Activated naive CD8-positive, alpha-beta T cell treated with anti-CD3 and anti-CD28 coated beads for 36 hours (primary cell): ENCODE measurements at places on chromosomes 2 and 18.
A peak's percentile ranks its signal among the peaks of the same experiment; 100 is the strongest.

- DNase-seq: no peak
These were observed 86.7 kb downstream of the LONRF2 start for GRCh38 chr2:100235581-100235980.

DNA sequence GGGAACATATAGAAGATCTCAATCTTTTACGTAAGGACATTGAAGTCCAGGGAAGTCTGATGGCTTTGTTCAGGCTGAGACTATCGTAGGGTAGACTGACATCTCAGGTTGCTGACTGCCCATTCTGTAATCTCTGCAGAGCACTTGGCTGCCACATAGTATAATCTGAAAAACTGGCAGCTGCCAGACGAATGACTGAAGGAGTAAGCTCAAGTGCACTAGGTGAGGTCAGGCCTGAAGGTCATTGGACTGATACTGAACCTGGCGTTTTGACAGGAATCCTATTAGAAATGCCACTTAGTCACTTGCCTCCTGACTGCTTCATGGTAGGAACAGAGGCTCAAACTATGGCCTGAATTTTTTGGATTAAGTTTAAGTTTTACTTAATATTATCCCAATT is 23.5 kb downstream of the GPD2 start:
- DNase-seq: no peak

DNA sequence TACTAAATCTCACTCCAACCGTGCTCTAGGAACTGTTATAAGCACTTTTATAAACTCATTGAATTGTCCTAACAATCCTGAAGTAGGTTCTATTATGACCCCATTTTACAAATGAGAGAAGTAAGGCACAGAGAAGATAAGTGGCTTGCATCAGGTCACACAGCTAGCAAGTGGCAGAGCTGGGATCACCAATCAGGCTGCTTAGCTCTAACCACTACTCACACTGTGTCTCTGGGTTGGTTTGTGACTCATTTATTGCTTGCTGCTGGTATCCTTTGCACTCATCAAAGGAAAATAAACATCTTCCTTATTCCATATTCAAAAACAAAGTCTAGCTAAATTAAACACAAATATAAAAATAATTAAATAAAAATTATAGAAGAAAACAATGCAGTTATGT is 42.5 kb upstream of the IL1R2 start:
- DNase-seq: no peak

GRCh38 chr18:41513438-41513837 is 441.6 kb upstream of the PIK3C3 start:
- DNase-seq: no peak

DNA sequence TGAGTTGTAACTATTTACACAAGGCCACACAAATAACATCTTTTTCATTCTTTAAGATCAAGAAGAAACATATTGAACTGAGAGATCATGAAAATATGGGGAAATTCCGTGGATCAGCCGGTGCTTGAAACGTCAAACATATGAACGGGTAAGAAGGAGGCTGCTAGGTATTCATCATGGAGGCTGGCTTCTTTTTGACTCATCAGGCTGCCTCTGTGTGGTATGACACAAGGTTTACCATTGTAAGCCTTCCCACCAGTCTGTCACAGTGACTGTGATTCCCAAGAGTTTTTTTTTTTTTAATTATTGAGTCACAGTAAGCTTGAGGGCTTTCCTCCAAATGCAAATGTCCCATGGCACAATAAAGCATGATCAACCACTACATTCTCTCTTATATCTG is 506.9 kb downstream of the BCL11A start:
- DNase-seq: no peak

GRCh38 chr2:216857131-216857550 is 2.7 kb downstream of the TNP1 start:
- peak; percentile 18 for DNase-seq

GRCh38 chr2:70440621-70441020 is 113.0 kb downstream of the TGFA start:
- DNase-seq: peak; percentile 29

DNA sequence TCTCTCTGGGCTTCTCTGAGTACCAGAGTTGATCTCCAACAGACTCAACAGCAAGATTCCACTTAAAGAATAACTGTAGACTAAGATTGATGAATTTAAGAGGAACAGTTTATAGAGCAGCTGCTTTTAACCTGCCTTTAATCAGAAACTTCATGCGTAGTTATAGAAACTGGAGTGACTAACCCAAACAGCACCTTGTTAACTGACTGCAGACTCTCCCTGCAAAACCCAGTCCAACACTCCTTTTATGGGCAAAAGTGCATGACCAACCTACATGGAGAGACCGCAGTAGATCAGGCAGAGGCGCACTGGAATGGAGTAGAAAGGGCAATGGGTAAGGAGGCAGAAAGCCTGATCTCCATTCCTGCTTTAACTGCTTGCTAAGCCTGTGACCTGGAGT is 110.6 kb downstream of the NRP2 start:
- DNase-seq: no peak

DNA sequence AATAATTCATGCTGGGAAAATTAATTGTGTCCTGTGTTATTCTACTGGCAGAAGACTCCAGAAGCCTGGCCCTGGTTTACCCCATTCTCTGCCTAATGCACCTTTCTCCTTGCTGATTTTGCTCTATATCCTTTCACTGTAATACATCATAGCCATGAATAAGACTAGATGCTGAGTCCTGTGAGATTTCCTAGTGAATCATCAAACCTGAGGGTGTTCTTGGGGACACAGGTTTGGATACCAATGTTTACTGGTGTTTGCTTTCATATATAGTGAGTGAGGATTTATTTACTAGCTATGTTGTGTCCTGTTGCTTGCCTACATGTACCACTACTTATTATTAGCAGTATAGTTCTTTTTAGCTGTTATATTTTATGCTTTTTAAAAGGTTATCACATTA is 6.5 kb downstream of the METTL5 start:
- DNase-seq: no peak

- no peak for DNase-seq
These were observed 32.3 kb downstream of the PLB1 start for GRCh38 chr2:28528206-28528605.

DNA sequence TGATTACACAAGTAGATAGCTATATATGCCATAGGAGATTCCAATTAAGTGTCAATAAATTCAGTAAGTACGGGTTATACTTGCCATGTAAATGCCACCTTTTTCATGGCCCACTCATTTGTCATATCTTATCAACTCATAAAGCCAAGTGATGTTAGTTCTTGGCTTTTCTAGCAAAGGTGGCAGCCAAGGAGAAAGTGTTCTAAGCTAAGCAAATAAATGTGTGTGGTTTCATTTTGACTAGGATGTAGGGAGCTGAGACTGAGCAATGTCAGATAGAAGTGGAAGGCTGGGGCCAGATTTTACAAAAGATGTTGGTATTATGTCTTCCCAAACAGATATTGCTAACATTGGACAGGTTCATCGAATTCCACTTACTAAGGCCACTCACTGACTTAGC is 952.0 kb downstream of the SLC4A3 start:
- no peak for DNase-seq

GRCh38 chr18:43869451-43870008 is 592.2 kb upstream of the SYT4 start:
- DNase-seq: no peak

GRCh38 chr2:113157897-113158753 is 15.6 kb upstream of the PSD4 start:
- DNase-seq: no peak

- no peak for DNase-seq
These were observed 70.3 kb upstream of the ZSWIM2 start for GRCh38 chr2:186919296-186919695.

DNA sequence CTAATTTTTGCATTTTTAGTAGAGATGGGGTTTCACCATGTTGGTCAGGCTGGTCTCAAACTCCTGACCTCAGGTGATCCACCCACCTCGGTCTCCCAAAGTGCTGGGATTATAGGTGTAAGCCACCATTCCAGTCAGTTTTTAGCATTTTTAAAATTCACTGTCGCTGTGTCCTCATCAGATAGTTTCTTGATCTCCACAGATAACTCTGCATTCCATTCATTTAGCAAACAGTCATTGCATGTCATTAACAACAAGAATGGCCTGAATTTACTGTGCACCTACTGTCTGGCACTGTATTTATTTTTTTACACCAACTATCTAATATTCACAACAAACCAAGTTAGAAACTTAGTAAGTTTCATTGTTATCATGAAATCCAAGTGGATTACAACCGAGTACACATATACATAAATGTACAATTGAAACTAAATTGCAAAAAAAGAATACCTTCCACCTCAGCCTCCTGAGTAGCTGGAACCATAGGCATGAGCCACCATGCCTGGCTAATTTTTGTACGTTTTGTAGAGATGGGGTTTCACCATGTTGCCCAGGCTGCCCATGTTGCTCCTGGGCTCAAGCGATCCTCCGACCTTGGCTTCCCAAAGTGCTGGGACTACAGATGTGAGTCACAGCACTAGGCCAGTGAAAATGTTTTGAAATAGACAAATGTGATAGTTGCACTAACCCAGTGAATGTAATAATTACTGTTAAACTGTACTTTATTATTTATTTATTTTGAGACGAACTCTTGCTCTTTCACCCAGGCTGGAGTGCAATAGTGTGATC is 4.3 kb downstream of the MCEE start:
- no peak for DNase-seq

DNA sequence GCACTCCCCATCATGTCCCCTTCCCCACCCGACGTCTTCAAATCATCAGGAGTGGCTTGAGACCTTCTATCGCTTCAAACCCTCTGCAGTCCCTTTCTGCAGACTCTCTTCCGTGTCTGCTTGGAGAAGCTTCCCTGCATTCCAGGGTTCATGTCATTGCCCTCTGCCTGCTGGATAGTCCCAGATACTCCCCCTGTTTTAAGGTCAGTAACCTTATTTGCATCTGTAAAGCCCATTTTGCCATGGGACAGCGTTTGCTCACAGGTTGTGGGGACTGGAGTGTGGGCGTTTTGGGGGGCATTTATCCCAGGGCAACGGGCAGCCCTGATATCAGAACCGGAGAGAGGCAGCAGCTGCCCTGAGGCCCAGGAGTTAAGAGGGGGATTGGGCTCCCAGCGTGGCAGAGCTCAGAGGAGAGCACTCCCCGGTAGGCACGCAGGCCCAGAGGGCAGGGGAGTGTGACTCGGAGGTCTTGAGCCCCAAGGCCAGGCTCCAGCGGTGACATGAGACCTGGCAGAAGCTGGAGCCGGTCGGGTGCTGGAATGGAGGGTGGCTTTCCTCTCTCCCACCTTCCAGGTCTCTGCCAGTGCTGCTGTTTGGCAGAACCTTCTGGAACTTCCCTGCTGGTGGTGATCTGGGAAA is 73.8 kb downstream of the RTP5 start:
- DNase-seq: no peak

DNA sequence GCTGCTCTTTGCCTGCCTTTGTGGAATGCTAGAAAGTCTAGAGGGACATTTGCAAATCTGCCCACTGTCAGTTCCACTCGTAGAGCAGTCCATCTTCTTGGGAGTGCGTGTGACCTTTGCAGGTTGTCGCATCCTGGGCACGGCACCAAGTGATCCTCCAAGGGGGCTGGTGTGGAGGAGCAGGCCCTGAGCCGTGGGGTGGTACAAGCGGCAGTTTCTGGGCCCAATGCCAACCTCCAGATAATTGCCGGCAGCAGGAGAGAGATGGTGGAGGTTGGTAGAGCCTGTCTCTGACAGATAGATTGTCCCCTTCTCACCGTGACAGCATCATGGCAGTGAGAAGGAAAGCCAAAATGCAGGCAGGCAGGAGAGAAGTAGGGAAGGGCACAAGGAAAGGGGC is 150.7 kb upstream of the SLC14A2 start:
- no peak for DNase-seq

DNA sequence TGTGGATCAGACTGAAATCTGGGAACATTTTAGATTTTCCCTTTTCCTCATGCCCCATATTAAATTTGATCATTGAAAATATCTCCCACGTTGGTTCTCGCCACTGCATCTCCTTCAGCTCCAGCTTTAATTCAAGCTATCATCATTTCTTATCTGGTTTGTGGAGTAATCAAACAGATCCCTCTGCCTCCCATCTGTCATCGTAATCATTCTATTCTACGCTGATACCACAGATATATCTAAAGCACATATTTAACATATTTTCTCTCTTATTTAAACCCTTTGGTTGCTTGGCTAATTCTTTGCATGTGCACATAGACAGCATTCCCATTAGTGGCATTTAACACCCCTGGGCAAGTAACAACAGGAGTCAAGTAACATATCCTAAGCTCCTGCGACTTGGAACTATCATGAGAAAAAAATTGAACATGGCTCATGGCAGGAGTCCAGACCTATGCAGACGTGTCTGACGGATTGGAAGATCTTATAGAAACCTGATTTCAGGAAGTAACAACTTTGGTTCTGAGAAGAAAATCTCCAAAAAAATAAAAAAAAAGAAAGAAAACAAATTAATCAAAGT is 158.8 kb upstream of the KYNU start:
- DNase-seq: no peak

DNA sequence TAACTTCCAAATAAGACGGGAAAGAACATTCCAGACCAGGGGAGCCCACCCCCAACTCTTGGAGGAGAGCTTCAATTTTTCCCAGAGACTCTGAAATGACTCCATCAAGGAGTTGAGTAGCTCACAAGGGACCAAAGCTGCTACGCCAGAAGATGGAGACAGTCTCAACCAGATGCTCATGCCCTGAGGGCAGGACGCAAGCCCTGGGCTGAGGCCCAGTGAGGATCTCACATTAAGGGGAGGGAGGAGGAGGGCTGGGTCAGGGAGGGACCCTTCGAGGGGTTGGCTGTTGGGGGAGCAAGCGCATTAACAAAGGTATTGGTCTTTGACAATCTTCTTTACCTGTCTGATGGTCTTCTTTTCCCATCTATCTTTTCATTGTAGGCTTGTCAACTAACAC is 141.3 kb upstream of the SLC1A4 start:
- no peak for DNase-seq

DNA sequence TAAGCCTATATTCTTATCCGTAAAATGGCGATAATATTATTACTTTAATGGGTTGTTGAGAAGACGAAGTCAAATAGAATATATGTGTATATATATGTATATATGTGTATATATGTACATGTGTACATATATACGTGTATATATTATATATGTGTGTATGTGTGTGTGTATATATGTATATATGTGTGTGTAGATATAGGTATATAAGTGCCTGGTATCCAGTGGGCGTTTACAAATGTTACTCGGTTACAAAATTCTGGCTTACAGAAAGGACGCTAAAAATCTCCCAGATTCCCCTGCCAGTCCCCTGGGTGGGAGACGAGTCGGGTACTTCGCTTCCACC is 295 bp upstream of the MTX2 start:
- no peak for DNase-seq

GRCh38 chr2:238615187-238615586 is 188.5 kb downstream of the ASB1 start:
- no peak for DNase-seq

DNA sequence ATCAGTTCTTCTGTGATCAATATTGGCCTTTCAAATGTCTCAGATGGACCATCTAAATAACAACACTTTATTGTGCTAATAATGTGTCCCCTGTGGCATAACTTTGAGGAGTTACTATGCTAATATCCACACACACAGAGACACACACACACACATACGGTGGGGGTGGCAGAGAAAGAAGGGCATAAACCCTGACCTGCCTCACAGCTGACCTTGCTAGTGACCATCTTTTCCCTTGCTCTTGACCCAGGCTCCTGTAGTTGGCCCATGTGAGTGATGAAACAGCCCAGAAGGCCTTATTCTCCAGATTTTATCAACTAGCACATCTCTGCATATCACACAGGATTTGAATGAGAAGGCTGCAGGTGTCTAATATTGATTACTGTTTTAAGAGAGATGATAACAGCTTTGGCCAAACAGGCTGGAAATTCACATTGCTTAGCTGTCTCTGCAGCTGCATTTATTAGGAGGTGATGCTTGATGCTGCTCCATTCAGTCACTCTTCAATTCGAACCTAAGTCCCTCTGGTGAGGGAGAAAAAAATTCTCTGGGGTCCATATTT is 176.4 kb downstream of the ACTR3 start:
- no peak for DNase-seq

- no peak for DNase-seq
These were observed 167.3 kb upstream of the NOSTRIN start for GRCh38 chr2:168635065-168635577.
